Stimulated activated CD4-positive, alpha-beta T cell treated with anti-CD3 and anti-CD28 coated beads, Interleukin-4, amount 100 ng/mL, for 1 hour (primary cell): ENCODE measurements at places on chromosomes 5 and 9.
A peak's percentile ranks its signal among the peaks of the same experiment; 100 is the strongest.

- DNase-seq, result no peak
Measured at GRCh38 chr9:133492061-133493021, 13.4 kb upstream of the SLC2A6 start.

DNA sequence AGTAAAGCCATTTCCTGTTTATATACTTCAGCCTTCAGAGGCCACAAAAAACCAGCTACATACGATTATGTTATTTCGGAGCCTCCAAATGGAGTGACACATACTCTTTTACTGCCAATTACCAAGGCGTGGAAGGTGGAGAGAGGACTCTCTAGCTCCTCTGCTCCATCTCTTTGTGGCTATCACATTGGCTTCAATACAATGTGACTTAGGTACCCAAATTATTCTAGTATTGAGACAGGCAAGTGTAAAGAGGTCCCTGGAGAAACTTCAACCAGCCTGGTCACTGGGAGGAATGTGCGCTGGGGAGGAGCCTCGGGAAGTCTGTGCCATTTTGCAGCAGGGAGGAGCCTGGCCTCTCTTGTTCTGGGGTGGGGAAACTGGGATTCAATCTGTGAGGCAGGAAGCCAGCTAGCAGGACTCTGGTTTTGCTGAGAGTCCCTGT, 85.8 kb upstream of the TAS2R1 start:
- no peak for DNase-seq

DNA sequence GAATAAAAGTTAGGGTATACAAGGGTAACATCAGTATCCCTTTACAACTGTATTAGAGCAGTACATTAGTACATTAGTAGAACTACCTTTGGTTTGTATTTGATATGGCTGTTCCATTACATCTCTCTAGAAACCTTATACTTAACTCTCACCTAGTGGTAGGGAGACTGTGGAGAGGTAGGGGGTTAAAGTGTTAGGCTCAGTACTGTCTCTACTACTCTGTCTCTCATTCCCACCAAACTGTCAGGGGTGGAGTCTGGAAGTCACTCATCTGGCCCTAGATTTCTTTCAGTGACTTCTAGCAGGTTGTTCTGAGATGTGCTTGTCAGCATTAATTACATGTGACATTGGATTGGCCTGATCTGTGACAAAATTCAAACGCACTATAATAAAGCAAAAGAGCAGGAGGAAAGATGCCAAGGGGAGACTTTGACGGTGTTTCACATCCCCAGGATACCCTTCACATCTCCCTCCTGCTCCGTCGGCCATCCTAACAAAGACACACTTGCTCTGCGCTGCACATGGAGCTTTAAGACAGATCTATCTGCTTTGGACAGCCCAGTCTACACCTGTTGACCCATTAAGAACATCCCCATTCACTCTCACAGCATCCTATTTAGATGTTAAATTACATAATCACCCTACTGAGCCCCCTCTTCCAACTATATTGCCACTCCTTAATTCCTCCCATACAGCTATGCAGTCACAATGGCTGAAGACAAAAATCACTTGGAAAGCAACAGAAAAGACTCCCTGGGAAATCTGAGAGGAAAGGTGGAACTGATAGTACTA, 1043.0 kb upstream of the DMAC1 start:
- DNase-seq, result no peak

DNA sequence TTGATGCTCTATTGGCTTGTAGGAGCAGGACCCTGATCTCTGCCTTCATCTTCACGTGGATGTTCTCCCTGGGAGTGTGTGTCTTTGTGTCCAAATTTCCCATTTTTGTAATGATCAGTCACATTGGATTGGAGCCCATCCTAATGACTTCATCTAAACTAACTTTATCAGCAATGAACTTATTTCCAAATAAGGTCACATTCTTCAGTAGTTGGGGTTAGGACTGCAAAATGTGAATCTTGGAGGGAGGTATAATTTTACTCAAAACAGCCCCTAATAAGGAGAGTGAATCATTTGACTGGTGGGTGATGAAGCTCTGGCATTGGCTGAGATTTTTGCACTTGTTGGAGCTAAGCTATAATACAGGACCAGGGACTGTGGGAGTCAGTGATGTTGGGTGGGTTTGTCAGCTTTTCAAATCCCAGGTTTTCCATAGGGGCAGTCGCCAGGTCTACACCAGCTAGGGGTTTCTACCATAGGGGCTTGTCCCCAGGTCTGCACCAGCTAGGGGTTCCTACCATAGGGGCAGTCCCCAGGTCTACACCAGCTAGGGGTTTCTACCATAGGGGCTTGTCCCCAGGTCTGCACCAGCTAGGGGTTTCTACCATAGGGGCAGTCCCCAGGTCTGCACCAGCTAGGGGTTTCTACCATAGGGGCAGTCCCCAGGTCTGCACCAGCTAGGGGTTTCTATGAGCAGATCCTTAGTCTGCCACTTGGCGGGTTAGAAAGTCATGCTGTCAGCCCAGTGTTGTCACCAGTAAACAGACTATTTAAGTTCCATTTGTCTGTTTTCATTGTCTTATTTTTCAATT, 382.6 kb upstream of the DAP start:
- DNase-seq, result peak; percentile 10

GRCh38 chr9:13716601-13717321, 437.3 kb upstream of the MPDZ start:
- no peak for DNase-seq

DNA sequence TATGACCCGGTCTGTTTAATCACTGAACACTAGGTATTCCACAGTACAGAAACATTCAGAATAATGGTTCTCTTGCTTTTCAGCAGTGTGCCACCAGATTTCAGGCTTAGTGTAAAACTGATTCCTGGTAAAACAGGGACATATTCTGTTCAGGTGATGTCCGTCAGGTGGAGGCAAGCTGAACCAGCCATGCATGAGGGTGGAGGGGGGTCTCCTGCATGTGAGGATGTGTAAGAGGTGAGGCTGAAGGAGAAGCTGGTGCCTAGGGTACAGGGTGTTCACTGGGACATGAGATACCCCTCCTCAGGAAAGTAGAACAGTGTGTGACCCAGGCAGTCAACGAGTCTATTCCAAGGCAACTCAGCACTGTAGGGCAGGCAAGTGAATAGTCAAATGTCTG, 563.9 kb downstream of the BNC2 start:
- no peak for DNase-seq

DNA sequence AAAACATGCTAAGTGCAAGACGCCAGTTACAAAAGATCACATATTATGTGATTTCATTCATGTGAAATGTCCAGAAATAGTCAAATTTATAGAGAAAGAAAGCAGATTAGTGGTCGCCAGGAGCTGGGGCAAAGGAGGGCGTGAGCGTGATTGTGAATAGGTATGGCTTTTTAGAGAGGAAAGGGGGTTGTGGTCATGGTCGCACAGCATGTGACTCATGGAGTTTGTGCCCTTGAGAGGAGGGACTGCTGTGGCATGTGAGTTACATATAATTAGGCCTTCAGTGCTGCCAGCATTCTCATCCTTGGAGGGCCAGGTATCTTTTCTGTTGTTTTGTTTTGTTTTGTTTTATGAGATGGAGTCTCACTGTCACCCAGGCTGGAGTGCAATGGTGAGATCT, 21.2 kb upstream of the MARCHF6 start:
- DNase-seq, result no peak

- DNase-seq, result no peak
Measured at GRCh38 chr9:83749706-83750105, 41.9 kb upstream of the UBQLN1 start.
